ENCODE measurements at places on chromosomes 12 and 14. TPM values are rescaled to one million over a fixed set of nuclear protein-coding genes. Genes with fewer than 3 reads are reported as not detected.

The TCL1B gene
- not detected for total RNA-seq

The LTBP2 gene
- total RNA-seq = not detected

The SINHCAF gene
- total RNA-seq = 160 TPM

The OR6J1 gene
- not detected for total RNA-seq

The GTF2H3 gene
- 38.3 TPM for total RNA-seq

The GZMB gene
- total RNA-seq = 1,048 TPM

The CCDC198 gene
- not detected for total RNA-seq

The OTOGL gene
- not detected for total RNA-seq

The PRH2 gene
- not detected for total RNA-seq

The GLIPR1 gene
- total RNA-seq = 45.9 TPM

The HSP90AA1 gene
- 639 TPM for total RNA-seq

The CBLN3 gene
- 11.1 TPM for total RNA-seq

The ARMH4 gene
- total RNA-seq = not detected

The CD69 gene
- 150 TPM for total RNA-seq

The TAS2R43 gene
- 1.9 TPM for total RNA-seq

The KRT82 gene
- total RNA-seq = not detected

The NTS gene
- not detected for total RNA-seq

The KLHDC2 gene
- total RNA-seq = 14.4 TPM

The SERPINA10 gene
- total RNA-seq = not detected

The FIGNL2 gene
- 0.50 TPM for total RNA-seq

The AKAP5 gene
- total RNA-seq = 0.82 TPM

The CSRP2 gene
- 3.1 TPM for total RNA-seq

The RPS6KL1 gene
- total RNA-seq = 3.2 TPM

All from activated T-helper 17 cell treated with anti-CD3 and anti-CD28 coated beads, Interleukin-2, amount 50 U/mL, for 72 hours (primary cell).